ENCODE measurements at places on chromosomes 13 and 19. TPM values are rescaled to one million over a fixed set of nuclear protein-coding genes. Genes with fewer than 3 reads are reported as not detected.
A peak's percentile ranks its signal among the peaks of the same experiment; 100 is the strongest.

DNA sequence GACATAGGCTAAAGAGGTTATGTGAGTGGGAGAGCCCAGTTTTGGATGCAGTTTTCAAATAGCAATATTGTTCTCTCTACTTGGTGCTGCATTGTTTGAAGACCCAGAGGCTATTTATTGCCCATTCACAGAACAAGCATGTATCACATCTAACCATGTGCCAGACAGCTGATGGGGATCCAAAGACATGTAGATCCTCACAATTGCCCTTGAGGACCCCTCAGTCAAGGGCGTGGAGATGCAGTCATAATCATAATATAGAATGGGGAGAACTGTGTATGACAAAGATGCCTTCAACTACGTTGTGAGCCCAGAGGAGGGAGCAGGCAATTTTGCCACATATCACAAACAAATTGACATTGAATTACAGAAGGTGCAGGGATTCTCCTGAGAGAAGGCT is 70.5 kb downstream of the NHLRC3 start:
- no peaks in the 10 kb centered on the region for H3K36me3 ChIP-seq
- no peak overlapping the region for H3K27ac ChIP-seq
- H3K4me1 ChIP-seq, result no peaks in the 10 kb centered on the region
- DNase-seq, result no peak
- H3K27me3 ChIP-seq, result no peaks in the 10 kb centered on the region

DNA sequence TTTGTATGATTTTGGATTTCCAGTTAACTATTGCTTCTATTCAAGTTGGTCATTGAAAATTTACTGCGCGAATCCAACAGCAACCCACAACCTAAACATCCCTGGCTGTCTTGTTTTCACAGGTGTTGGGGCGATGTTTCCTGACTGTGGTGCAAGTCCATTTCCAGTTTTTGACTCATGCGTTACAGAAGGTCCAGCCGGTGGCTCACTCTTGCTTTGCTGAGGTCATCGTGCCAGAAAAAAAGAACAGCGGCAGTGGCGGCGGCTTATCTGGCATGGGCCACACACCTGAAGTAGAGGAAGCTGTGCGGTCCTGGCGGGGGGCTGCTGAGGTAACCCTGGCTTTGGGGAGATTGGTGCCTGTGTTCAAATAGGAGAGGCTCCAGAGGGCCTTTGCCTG is 45.2 kb upstream of the GPI start:
- DNase-seq, result no peak
- H3K27ac ChIP-seq, result peak overlapping the region; percentile 35
- H3K36me3 ChIP-seq, result peaks cover 24% of the 10 kb centered on the region
- H3K4me3 ChIP-seq, result no peak overlapping the region

GRCh38 chr19:33688171-33688992 is 66.6 kb downstream of the CHST8 start:
- H3K27me3 ChIP-seq, result peaks cover 49% of the 10 kb centered on the region
- H3K27ac ChIP-seq, result no peak overlapping the region
- H3K36me3 ChIP-seq, result no peaks in the 10 kb centered on the region
- H3K4me1 ChIP-seq, result no peaks in the 10 kb centered on the region
- H3K4me3 ChIP-seq, result no peak overlapping the region
- peak; percentile 76 for DNase-seq

Gene ZNF541
- 0.80 TPM for total RNA-seq

Gene C19orf47
- 17.8 TPM for total RNA-seq

Data from suprapubic skin (tissue), 4 donors.